ENCODE measurements at places on chromosomes 16 and 17. TPM values are rescaled to one million over a fixed set of nuclear protein-coding genes. Genes with fewer than 3 reads are reported as not detected.

Gene FLYWCH2
- polyA plus RNA-seq: 40.0 TPM

Gene ABCC11
- polyA plus RNA-seq: 0.27 TPM

Gene FKBP10
- 92.0 TPM for polyA plus RNA-seq

Gene LRRC46
- 0.83 TPM for polyA plus RNA-seq

Gene CHST5
- not detected for polyA plus RNA-seq

Measured in hepatocyte (in vitro differentiated cells).